Activated CD4-positive, alpha-beta memory T cell treated with anti-CD3 and anti-CD28 coated beads for 36 hours (primary cell): ENCODE measurements at places on chromosomes 2 and 18. TPM values are rescaled to one million over a fixed set of nuclear protein-coding genes. Genes with fewer than 3 reads are reported as not detected.

AGXT gene
- total RNA-seq: not detected

FIGN gene
- not detected for total RNA-seq

SCN7A gene
- not detected for total RNA-seq

TEKT4 gene
- total RNA-seq: not detected

PTPRN gene
- total RNA-seq: not detected

TMEFF2 gene
- not detected for total RNA-seq

GKN2 gene
- not detected for total RNA-seq

MEP1B gene
- total RNA-seq: 0.10 TPM

BCL2 gene
- total RNA-seq: 66.9 TPM

AQP12A gene
- total RNA-seq: not detected

TRIM43 gene
- not detected for total RNA-seq

CCDC141 gene
- total RNA-seq: 0.93 TPM

UGT1A4 gene
- not detected for total RNA-seq

EFR3B gene
- 1.5 TPM for total RNA-seq

ITM2C gene
- 23.0 TPM for total RNA-seq

MGAT4A gene
- total RNA-seq: 76.7 TPM

TLX2 gene
- total RNA-seq: 0.52 TPM

CNDP1 gene
- not detected for total RNA-seq

LRRC30 gene
- not detected for total RNA-seq

NAT8 gene
- not detected for total RNA-seq

NDUFB3 gene
- 162 TPM for total RNA-seq

DPP10 gene
- not detected for total RNA-seq

PROKR1 gene
- total RNA-seq: not detected

CD8B2 gene
- 0.07 TPM for total RNA-seq

RPL37A gene
- total RNA-seq: 4,237 TPM

GPR55 gene
- 1.6 TPM for total RNA-seq

ALPP gene
- not detected for total RNA-seq

ABCG8 gene
- total RNA-seq: not detected

CDH19 gene
- not detected for total RNA-seq

RND3 gene
- not detected for total RNA-seq

PDE1A gene
- not detected for total RNA-seq

SERPINB2 gene
- not detected for total RNA-seq

UGT1A8 gene
- total RNA-seq: not detected

FAM124B gene
- total RNA-seq: 0.39 TPM

COLEC11 gene
- total RNA-seq: not detected

SP140 gene
- total RNA-seq: 150 TPM

PJVK gene
- total RNA-seq: 2.3 TPM

PRKAG3 gene
- total RNA-seq: not detected

TTC21B gene
- 21.3 TPM for total RNA-seq

MATN3 gene
- not detected for total RNA-seq

HOXD8 gene
- not detected for total RNA-seq

FRZB gene
- total RNA-seq: not detected
